Sigmoid colon (tissue), 7 donors: ENCODE measurements at places on chromosomes 11 and 22. TPM values are rescaled to one million over a fixed set of nuclear protein-coding genes. Genes with fewer than 3 reads are reported as not detected.

Gene TEX12
- not detected for polyA plus RNA-seq

Gene P2RY2
- polyA plus RNA-seq: 6.2 TPM

Gene ACTN3
- polyA plus RNA-seq: not detected

Gene AGBL2
- 2.2 TPM for polyA plus RNA-seq

Gene GSTT2
- polyA plus RNA-seq: 1.1 TPM

Gene RAG2
- not detected for polyA plus RNA-seq

Gene MRGPRX4
- not detected for polyA plus RNA-seq

DNA sequence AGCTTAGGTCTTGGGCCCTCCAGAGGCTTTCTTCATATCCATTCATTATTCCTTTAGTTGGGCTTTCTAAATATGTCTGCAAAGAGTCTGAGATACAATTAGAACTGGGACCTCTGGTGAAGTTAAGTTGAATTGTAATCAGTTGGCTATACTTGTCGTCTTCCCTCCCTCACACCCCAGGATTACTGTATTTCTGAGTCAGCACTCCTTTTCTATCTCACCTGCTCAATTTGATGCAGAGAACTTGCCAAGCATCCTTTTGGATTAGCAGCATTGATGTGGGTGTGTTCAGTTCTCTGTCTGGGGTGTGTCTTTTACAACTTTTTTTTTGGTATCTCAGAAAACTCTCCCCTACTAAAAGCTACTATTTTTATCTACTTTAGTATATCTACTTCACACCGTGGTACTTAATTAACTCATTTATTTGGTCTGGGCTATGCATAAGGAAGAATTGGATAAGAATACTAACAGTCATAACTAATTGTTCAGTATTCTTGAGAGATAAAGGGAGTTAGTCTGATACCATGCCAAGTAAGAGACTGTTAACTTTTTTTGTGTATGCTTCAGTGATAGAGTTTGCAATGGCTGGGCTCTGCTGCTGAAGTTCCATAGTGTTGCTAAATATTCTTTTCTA is 15.1 kb downstream of the CTNND1 start:
- DNase-seq: no peak
- no peak overlapping the region for H3K4me3 ChIP-seq
- peak overlapping the region; percentile 86 for H3K27ac ChIP-seq

- peaks cover 12% of the 10 kb centered on the region for H3K36me3 ChIP-seq
- peak overlapping the region; percentile 84 for H3K27ac ChIP-seq
- peaks cover 60% of the 10 kb centered on the region for H3K4me1 ChIP-seq
- no peaks in the 10 kb centered on the region for H3K27me3 ChIP-seq
- no peak overlapping the region for H3K4me3 ChIP-seq
Observed at GRCh38 chr11:126415128-126415527, 59.6 kb downstream of the ST3GAL4 start.

GRCh38 chr22:38138961-38139360 is 28.5 kb upstream of the BAIAP2L2 start:
- peak; percentile 38 for DNase-seq
- peaks cover 3% of the 10 kb centered on the region for H3K36me3 ChIP-seq
- no peak overlapping the region for H3K4me3 ChIP-seq
- H3K27ac ChIP-seq: no peak overlapping the region
- H3K27me3 ChIP-seq: no peaks in the 10 kb centered on the region
- peaks cover 3% of the 10 kb centered on the region for H3K4me1 ChIP-seq

DNA sequence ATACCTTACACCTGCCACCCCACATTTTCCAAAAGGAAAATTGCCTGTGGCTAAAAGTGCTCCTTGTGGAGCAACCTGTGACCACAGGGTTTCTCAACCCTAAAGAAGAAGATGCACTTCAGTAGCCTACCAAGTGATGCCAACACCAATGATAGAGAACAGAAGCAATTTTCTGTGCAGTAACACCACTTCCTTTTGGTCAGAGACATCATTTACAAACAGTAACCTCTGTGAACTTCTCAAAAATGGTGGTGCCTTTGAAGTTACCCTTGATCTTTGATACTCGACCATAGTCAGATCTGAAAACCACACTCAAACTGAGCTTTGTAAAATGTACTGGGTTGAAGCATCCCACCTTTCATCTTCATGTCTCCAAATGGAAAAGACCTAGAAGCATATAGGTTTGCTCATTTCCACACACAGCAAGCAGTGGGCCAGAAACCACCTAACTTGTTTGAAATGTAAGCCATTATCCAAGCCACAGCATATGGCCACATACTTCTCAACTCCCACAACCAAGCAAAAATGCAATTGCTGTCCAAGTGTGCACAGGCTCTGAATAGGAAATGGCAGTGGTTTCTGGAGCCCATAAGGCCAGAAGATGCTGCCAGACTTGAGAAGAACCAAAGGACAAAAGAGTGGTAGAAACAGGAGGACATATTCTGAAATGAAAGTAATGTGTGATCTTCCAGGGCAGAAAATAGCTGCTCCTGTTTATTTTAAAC is 24.3 kb downstream of the MPPED2 start:
- H3K27me3 ChIP-seq: no peaks in the 10 kb centered on the region
- H3K4me3 ChIP-seq: no peak overlapping the region
- H3K4me1 ChIP-seq: no peaks in the 10 kb centered on the region
- no peaks in the 10 kb centered on the region for H3K36me3 ChIP-seq

DNA sequence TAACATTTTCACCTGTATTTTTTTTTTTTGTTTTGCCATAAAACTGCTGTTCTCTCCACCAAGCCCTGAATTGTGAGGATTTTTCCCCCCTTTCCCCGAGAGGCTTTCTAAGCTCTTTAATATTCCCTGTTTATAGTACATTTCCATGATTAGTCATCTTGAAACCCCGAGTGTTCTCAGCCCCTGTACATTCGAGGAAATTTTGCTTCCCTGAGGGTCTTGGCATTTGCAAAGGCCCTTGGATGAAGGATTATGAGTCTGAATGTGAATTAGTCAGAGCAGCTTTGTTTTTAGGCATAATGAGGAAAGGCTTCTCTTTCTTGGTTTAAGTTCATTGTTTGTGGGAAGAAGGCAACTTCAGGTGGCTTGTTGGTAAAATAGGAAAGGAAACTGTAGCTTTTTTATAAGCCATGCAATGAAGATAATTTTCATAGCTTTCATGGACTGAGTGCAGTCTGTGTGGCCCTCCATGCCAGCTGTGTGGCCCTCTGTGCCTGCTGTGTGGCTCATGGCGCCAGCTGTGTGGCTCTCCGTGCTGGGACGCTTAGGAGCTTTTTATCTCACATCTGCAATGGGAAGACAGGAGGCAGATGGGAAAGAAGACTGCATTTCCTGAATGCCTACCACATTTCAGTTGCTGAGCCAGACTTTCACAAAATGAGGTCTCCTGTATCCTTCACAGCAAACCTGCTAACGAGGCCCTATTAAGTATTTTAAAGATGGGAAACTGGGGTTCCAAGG is 129.0 kb downstream of the TEAD1 start:
- H3K27ac ChIP-seq: peak overlapping the region; percentile 81
- H3K36me3 ChIP-seq: no peaks in the 10 kb centered on the region
- H3K27me3 ChIP-seq: no peaks in the 10 kb centered on the region
- DNase-seq: no peak
- H3K4me3 ChIP-seq: no peak overlapping the region
- H3K4me1 ChIP-seq: peaks cover 71% of the 10 kb centered on the region

- H3K36me3 ChIP-seq: no peaks in the 10 kb centered on the region
- H3K27me3 ChIP-seq: no peaks in the 10 kb centered on the region
Observed at GRCh38 chr11:45150943-45151342, 4.5 kb downstream of the PRDM11 start.

DNA sequence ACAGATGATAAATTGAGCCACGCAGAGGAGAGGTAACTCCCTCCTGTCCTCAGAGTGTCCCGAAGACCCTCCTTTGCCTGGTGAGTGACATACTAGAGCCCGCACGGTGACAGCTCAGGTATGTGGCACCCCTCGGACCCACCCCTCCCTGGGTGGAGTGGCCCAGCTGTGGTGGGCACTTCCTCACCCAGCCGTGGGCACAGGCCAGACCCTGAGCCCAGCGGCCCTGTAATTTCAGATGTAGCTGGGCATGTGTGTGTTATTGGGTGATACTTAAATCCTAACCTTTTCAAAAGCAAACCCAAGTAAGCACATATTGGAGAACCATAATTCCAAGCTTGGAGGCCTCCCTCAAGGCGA is 93.2 kb downstream of the WNT7B start:
- DNase-seq: peak; percentile 25
- H3K4me3 ChIP-seq: no peak overlapping the region
- H3K27ac ChIP-seq: no peak overlapping the region
- H3K36me3 ChIP-seq: no peaks in the 10 kb centered on the region
- peaks cover 6% of the 10 kb centered on the region for H3K27me3 ChIP-seq
- peaks cover 8% of the 10 kb centered on the region for H3K4me1 ChIP-seq

DNA sequence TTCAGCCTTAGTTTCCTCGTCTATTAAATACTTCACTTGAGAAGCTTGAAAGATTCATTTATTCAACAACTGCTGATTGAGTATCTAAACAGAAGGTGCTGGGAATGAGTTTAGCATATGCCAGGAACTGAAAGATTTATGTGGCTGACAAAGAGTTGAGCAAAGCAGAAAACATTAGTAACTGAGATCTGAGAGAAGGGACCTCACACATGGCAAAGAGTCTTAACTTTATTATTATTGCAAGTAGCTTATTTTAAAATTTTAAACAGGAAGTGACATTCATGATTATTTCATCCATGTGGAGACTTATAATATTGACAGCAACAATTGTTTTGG is 133.6 kb downstream of the CASP12 start:
- H3K4me3 ChIP-seq: no peak overlapping the region
- H3K27ac ChIP-seq: no peak overlapping the region
- no peaks in the 10 kb centered on the region for H3K4me1 ChIP-seq
- H3K36me3 ChIP-seq: no peaks in the 10 kb centered on the region
- no peak for DNase-seq
- no peaks in the 10 kb centered on the region for H3K27me3 ChIP-seq

DNA sequence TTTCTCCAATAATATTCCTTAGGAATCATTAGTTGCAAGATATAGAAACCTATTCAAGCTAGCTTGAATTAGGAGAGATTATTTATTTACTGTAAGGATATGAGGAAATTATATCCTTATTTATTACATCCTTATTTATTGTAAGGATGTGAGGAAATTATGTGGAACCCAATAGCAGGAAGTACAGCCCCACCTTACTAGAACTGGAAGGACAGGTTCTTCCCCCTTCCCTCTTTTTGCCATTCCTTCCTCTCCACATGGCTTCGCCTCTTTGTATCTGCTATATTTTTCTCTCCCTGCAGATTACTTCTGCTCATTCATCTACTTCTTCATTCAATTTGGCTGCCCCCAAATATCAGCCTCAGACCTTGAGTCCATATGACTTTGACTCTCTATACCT is 49.5 kb upstream of the B3GNT6 start:
- H3K4me3 ChIP-seq: no peak overlapping the region
- no peak for DNase-seq
- H3K27me3 ChIP-seq: no peaks in the 10 kb centered on the region
- H3K27ac ChIP-seq: no peak overlapping the region
- no peaks in the 10 kb centered on the region for H3K4me1 ChIP-seq
- no peaks in the 10 kb centered on the region for H3K36me3 ChIP-seq

DNA sequence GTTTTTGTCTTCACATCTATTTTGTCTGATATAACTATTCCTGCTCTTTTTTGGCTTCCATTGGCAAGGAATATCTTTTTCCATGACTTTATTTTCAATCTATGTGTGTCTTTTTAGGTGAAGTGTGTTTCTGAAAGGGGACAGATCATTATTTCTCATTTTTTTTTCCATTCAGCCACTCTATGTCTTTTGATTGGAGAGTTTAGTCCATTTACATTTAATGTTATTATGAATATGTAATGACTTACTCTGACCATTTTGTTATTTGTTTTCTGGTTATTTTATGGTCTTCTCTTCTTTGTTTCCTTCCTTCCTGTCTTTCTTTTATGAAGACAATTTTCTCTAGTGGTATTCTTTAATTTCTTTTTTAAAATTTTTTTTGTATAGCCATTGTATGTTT is 178.6 kb upstream of the CNTN5 start:
- H3K4me1 ChIP-seq: no peaks in the 10 kb centered on the region
- no peak for DNase-seq
- no peaks in the 10 kb centered on the region for H3K27me3 ChIP-seq
- H3K36me3 ChIP-seq: no peaks in the 10 kb centered on the region
- no peak overlapping the region for H3K4me3 ChIP-seq

- H3K27ac ChIP-seq: peak overlapping the region; percentile 60
- H3K36me3 ChIP-seq: peaks cover 34% of the 10 kb centered on the region
- peaks cover 27% of the 10 kb centered on the region for H3K4me1 ChIP-seq
- no peaks in the 10 kb centered on the region for H3K27me3 ChIP-seq
Observed at GRCh38 chr11:69067200-69067599, 18.5 kb downstream of the TPCN2 start.

DNA sequence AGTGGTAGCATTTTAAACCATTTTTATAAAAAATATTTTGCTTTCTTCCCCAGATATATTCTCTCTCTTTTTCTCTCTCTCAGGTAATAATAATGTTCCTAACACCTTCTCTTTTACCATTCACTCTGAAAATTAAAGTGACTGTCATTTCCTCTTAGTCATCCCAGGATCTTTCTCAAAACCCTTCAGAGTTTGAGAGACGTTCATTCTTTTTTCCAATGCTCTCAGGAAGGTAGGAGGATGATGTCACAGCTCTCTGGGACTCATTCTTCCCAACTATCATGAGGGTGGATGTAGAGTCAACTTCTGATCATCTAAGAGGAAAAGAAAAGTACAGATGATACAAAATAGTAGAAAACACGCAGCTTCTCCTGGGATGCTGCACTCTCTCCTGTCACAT is 60.2 kb upstream of the CRTAM start:
- H3K27ac ChIP-seq: no peak overlapping the region
- H3K36me3 ChIP-seq: no peaks in the 10 kb centered on the region
- DNase-seq: no peak
- H3K4me1 ChIP-seq: no peaks in the 10 kb centered on the region
